ENCODE measurements at places on chromosomes 13 and 19.

DNA sequence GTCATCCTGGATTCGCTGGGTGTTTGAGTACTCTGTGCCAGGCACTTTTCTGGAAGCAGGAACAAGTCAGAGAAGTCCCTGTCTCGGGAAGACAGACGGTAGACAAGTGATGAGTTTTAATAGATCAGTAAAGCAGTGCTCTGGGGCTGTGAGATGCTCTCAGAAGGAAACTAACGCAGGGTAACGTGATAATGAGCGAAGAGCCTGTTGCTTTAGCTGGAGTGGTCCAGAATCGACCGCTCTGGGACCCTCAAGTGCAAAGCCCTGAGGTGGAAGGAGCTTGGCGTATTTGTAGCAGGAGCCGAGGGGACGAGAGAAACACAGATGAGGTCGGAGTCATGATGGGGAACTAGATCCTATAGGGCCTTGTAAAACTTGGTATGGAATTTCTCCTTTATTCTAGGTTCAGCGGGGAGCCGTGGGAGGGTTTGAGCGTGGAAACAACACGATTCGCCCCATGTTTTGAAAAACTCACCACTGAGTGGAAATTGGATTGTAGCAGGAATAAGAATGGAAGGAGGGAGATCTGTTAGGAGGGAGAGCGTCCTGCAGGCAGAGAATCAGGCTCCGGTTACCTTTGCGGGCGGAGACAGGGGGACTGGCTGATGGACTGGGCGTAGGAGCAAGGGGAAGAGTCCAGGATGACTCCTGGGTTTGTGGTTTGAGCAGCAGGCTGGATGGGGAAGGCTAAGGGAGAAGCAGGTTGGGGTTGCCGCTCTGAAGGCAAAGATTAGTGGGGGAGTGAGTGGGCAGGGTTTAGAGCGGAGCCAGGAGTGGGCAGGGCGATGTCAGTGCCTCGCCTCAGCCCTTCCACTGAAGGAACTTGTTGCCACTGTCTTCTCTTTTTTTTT is 763 bp downstream of the POLD1 start:
- DNase-seq, result peak; percentile 49

DNA sequence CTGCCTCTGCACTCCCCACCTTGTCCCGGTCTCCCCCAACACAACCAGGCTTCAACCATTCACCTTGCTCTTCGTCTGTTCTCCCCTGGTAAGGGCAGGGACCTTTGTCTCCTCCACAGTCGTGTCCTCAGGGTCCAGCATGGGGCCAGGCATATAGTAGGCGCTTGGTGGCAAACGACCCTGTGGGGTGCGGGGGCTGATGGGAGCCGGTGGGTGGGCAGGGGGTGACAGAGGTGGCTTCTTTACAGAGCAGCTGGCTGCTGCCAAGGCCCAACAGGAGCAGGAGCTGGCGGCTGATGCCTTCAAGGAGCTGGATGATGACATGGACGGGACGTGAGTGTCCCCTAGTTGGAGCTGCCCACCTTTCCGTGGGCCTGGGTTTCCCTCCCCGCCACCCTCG is 9.7 kb downstream of the PRKCSH start:
- DNase-seq, result peak; percentile 43

GRCh38 chr19:39506944-39507714 is 7.8 kb upstream of the SELENOV start:
- DNase-seq, result peak; percentile 97

DNA sequence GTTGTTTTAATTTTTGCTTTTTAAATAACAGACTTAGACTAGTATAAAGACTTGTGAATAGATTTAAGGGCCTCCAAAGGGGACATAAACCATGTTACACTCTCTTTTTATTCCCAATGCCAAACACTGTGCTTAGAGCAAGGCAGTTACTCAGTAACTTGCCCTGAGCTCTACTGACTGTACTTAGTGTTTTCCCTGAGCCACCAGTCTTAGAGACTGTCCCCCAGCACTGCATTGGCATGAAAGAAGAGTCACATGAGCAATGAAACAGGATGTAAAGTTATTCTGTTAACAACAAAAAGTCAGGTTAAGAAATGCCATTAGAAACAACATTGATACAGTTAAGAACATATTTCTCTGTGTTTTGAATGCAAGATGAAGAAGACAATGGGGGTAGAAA is 187.9 kb downstream of the TBC1D4 start:
- DNase-seq, result no peak

DNA sequence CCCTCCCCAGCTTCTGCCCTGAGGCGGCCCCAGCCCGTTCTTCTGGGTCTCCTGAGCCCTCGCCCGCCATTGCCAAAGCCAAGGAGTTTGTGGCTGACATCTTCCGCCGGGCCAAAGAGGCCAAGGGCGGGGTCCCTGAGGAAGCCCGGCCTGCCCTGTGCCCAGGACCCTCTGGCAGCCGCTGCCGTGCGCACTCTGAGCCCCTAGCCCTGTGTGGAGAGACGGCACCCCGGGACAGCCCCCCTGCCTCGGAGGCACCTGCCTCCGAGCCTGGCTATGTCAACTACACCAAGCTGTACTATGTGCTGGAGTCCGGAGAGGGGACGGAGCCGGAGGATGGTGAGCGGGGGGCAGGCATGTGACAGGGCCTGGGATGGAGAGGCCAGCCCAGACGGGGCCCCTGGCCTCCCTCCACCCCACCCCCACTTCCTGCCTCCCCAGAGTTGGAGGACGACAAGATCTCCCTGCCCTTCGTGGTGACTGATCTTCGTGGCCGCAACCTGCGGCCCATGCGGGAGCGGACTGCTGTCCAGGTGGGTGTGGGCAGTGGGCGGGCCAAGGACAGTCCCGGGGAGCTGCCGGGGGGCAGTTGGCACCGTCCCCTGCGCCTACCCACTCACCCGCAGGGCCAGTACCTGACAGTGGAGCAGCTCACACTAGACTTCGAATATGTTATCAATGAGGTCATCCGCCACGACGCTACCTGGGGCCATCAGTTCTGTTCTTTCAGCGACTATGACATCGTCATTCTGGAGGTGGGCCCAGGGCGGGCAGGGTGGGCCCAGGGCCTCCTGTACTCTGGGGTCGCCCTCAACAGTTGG is 7.0 kb downstream of the DCAF15 start:
- no peak for DNase-seq

DNA sequence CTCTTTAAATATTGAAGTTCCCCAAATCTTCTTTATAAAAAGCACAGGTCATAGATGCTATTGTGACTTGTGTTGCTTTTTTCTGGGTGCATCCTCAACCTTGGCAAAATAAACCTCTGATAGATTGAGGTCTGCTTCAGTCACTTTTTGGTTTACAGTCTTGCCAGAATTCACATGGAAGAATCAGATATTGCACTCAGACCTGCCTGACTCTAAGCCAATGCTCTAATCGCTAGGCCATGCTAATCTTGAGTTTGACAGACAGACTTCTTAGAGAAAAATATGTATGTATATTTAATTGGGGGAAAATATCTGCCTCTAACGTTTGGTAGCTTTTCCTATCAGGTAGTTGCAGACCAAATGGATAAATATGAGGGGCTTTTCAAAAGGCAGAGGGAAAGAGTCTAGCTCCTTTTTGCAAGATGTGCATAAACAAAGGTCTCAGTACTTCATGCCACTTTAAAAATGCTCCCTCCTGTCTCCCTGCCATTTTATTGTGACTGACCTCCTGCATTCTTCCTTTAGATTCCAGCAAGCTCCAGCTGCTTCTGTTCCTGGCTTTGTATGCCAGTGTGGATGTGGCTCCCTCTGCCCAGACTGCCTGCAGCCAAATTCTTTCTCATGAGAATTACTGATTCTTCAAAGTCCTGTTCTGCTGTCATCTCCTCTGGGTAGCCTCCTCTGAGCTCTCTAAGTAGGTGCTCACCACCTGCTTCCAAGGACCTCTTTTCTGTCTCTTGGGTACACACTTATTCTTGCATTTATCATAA is 42.4 kb upstream of the RFC3 start:
- peak; percentile 21 for DNase-seq

GRCh38 chr19:40754611-40755247 is 3.7 kb downstream of the SNRPA start:
- DNase-seq, result no peak

DNA sequence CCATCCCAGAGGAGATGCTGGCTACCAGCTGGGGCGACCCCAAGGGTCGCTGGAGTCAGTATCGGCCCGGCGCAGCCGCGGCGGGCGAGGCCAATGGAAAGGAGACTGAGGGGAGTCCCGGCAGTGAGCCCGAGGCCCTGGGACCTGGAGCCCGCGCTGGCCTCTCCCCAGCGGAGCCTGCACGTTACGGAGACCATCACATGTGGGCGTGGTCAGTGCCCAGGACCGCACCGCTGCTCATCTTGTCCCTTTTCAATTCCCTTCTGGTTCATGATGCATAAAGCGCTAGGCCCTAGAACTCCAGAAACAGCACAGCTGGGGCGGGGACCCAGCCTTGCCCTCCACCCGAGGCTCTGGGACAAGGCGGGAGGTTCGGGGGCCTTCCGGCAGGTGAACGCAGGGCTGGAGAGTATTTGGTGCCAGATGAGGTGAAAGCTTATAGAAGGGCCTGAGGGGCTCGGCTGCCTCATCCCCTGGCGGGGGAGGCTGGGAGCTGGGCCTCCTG is 8.0 kb downstream of the C19orf25 start:
- DNase-seq, result peak; percentile 95

GRCh38 chr19:540867-541637 is 2.8 kb upstream of the GZMM start:
- no peak for DNase-seq

GRCh38 chr13:111326981-111327642 is 6.7 kb downstream of the TEX29 start:
- peak; percentile 49 for DNase-seq

- DNase-seq, result peak; percentile 77
Observed at GRCh38 chr19:55068950-55069864, 6.3 kb upstream of the RDH13 start.

DNA sequence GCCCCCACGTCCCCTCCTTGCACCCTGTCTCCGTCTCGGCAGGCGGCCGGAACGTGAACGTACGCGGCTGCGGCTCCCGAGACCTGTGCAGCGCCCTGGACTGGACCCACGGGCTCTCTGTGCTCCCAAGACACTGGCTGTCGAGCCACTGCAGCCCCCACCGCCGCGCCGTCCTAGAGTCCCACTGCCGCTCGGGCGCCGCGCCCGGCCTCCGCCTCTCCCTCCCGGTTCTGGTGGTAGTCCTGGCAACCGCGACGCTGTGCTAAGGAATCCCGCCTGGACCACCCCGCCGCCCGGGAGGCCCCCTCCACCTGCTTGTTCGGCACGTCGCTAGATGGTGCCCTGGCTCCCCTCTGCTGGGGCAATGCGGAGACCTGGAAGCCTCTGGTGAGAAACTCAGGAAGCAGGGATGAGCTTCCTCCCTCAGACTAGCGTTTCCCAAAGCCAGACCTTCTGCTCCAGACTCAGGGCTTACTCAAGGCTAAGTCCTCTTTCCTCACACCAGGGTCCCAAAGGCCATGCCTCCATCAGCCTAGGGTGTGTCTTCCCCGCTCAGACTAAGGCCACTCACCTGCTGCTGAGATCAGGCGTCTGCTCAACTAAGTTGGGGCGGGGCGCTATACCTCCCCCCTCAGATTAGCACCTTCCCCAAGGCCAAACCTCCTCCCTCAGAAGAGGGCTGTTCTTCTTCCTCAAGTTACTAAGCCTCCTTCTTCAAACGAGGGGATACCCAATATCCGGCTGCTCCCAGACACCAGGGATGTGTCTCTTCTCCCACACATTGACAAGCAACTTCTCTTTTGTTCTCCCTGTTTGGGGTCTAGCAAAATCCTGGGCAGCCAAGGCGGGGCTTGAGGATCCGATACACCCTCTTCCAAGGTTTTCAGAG is 16.1 kb upstream of the IRGC start:
- DNase-seq, result peak; percentile 91

GRCh38 chr13:77928909-77929308 is 10.3 kb upstream of the EDNRB start:
- DNase-seq, result no peak

- peak; percentile 92 for DNase-seq
Observed at GRCh38 chr13:28494778-28495537, at the start of gene FLT1. Gene FLT1, minus strand, starts transcription at chr13:28495128. Its CDS starts 285 bp downstream, at chr13:28494843.

DNA sequence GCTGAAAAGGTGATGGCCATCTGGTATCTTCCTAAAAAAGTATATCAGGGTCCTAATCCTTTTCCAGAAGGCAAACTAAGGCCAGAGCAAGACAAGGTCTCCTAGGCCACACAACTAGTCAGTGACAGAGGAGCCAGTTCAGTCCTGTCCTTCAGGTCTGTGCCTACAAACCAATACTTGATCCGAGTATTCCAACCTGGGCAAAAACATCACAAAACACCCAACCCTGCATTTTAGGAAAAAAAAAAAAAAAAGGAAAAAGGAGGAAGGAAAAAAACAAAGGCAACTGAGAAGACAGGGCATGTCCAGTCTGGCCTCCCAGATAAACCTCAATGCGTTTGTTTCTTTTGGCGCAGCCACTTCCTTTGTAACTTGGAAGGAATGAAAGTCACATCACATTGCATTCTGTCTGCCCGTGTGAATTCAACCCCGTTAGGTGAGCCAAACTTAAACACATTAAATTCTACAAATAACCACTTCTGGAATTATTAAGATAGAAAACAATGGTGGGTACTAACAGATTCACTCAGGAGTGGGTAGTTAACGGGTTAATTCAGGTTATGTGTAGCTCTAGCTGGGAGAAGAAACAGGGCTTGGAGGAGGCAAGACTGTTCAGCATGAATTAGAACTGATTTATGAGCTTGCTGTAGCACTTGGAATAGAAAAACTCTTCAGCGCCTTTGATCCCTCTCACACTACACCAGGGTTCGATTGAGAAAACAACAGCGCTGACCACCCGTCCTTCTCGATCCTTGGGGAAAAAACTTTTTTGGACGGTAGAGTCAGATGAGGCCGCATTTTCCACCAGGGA is 43.0 kb upstream of the HNRNPA1L2 start:
- peak; percentile 13 for DNase-seq

DNA sequence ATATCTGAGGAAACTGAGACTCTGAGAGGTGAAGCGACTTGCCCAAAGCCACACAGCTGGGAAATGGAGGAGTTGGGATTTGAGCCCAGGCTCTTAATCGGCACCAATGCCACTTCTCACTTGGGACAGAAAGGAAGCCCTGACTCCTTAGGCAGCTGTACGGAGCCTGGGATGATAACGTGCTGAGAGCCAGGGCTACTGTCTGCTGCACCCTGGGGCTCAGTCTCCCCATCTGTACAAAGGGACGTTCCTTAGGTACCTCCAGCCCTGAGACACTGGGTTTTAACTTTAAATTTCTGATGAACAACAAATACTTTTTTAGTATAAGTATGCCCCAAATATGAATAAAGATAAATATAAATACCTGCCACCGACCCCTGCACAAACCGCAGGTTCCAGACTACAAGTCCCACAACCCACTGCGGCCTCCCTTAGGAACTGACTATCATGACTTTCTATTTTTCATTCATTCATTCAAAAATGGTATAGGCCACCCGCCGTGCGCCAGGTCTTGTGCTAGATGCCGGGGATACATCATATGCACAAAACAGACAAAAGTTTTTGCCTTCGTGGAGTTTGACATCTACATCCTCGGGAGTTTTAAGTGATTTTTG is 776 bp upstream of the NCLN start:
- peak; percentile 73 for DNase-seq

DNA sequence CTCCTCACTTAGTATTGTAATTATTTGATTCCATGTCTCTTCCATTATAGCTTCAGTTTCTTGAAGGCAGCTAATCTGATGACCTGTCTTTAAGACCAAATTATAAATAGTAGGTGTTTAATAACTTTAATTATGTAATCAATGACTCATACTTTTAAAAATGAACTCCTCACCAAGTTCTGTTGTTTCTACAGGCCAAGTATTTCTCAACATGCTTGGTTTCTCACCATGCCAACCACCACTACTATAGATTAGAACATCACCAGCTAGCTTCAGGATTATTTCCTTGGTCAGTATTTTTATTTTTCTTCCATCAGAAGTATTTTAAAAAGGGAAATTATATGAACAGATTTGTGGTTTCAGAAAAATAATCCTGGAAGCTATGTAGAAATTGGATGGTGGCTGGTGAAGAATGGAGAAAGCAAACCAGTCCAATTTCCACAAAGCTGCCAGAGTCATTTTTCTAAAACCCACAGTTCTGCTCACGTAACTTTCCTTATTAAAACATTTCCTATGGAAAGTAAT is 237.7 kb upstream of the DACH1 start:
- DNase-seq, result no peak

All from H7 (cell line).